ENCODE measurements at places on chromosomes 1 and 21. TPM values are rescaled to one million over a fixed set of nuclear protein-coding genes. Genes with fewer than 3 reads are reported as not detected.

FAM167B gene
- 2.5 TPM for total RNA-seq

SPATA46 gene
- not detected for total RNA-seq

FNDC5 gene
- total RNA-seq: 155 TPM

DNAH14 gene
- 24.6 TPM for total RNA-seq

ATP1A4 gene
- 0.44 TPM for total RNA-seq

VANGL2 gene
- total RNA-seq: 2.3 TPM

PDC gene
- not detected for total RNA-seq

MYOG gene
- total RNA-seq: 480 TPM

RIMKLA gene
- 0.71 TPM for total RNA-seq

KRTAP22-2 gene
- not detected for total RNA-seq

NHLH1 gene
- 0.04 TPM for total RNA-seq

HES3 gene
- total RNA-seq: not detected

ITGB2 gene
- 8.0 TPM for total RNA-seq

KRTAP19-3 gene
- total RNA-seq: not detected

PGLYRP3 gene
- total RNA-seq: not detected
